ENCODE measurements at places on chromosomes 13 and 19.

GRCh38 chr19:16516923-16517610 is 20.9 kb downstream of the C19orf44 start:
- no peak for DNase-seq

GRCh38 chr19:23509686-23510450 is 114.6 kb upstream of the ZNF91 start:
- no peak for DNase-seq

- no peak for DNase-seq
Measured at GRCh38 chr13:90197722-90198121, 1149.8 kb upstream of the MIR17HG start.

DNA sequence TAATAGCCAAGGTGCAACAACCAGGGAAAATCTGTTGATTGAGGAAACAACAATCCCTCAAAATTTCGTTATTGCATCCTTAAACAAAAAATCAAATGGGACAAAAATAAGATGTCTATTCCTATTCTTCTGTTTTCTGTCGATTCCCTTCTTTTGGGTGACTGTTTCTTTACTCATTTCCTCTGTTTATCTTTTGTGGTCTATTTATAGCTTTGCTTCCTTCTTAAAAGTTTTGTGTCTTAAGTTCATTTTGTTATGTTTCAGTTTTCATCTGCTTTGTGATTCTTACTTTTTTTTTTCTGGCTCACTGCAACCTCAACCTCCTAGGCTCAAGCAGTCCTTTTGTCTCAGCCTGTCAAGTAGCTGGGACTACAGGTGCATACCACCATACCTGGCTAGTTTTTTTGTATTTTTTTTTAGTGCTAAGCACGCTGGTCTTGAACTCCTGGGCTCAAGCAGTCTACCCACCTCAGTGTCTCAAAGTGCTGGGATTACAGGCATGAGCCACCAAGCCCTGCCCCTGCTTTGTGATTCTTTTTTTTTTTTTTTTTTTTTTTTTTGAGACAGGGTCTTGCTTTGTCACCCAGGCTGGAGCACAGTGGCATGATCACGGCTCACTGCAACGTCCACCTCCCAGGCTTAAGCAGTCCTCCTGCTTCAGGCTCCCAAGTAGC is 10.4 kb downstream of the ZNF146 start:
- DNase-seq, result no peak

DNA sequence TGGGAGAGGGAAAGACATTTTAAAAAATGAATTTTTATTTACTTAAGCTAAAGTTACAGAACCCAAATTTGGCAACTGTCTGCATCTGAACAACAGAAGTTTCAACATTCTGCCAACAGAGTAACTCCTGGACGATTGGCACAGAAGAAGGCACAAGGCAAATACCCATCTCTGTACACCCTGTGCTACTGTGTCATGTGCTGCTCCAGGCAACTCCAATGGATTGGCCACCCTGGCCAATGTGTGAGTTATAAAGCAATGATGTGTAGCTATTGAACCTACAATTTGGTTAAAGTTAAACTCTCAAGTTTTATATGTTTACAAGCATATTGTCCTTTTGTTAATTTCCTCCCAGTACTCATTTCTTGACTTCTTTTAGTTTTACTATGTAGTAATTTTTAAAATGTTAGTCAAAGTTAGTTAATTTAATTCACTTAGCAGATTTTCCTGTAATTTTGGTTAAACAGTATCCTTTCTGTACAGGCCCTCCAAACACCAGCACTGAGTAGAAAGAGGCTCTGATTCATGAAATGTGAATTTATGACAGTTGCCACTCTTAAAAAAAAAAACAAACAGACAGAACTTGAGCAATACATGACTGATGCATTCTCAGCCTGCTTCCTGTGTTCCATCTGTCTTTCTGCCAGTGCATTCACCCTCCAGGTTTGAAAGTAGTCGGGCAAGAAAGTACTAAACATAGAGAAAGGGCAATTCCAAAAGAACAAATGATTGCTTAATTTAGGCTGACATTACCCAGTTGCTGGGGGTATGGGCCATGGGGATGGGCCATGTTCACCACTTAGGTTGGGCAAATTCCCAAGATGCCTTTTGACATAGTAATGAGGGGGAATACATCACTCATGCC is 5.9 kb downstream of the STARD13 start:
- no peak for DNase-seq

- DNase-seq, result no peak
Measured at GRCh38 chr19:34096020-34096915, 76.0 kb upstream of the LSM14A start.

GRCh38 chr19:33301900-33302174 is 497 bp downstream of the CEBPA start:
- DNase-seq, result no peak

Data from progenitor cell of endocrine pancreas (in vitro differentiated cells).